ENCODE measurements at places on chromosomes 2 and 18.

DNA sequence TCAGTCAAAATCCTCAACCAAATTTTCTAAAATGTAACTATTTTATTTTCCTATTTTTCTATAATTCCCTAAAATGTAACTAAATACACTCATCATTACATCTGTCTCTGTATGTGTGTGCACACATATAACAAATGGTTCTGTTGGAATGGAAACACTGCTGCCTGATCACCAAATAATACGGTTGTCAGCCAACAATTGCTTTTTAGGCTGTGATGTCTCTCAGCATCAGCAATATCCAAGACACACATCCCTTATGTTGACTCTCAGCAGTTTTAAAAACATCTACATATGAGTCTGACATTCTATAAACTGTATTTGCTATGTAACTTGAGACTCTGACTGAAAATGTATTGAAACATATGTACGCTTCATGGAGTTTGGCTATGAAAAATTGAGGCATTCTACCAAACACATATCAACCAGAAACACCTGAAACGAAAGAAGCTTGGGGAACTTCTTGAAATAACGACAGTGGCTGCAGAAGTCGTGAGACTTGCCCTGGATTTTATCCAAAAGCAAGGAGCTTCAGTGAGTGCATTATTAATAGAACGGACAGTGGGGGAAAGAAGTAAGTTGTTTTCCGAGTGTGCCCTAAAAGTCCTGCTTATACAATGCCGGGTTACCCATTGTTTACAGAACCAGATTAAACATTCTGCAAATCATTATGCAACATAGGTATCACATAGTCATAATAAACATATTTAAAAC, 110.2 kb upstream of the ITGB6 start:
- no peak for DNase-seq

DNA sequence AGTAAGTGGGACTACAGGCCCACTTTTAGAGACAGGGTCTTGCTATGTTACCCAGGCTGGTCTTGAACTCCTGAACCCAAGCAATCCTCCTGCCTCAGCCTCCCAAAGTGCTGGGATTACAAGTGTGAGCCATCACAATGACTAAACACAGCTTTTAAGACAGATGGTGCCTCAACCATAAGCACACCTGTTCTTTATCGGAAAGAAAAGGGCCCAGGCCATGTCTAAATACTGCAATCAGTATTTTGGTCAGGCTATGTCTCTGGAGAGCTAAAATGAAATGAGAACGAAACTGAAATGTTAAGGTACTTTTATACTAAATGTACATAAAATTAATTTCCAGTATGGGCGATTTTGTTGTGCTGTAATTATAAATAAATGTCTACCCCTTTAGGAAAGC, 69.5 kb upstream of the SPTBN1 start:
- no peak for DNase-seq

GRCh38 chr2:158546412-158547144, 89.8 kb downstream of the PKP4 start:
- no peak for DNase-seq

DNA sequence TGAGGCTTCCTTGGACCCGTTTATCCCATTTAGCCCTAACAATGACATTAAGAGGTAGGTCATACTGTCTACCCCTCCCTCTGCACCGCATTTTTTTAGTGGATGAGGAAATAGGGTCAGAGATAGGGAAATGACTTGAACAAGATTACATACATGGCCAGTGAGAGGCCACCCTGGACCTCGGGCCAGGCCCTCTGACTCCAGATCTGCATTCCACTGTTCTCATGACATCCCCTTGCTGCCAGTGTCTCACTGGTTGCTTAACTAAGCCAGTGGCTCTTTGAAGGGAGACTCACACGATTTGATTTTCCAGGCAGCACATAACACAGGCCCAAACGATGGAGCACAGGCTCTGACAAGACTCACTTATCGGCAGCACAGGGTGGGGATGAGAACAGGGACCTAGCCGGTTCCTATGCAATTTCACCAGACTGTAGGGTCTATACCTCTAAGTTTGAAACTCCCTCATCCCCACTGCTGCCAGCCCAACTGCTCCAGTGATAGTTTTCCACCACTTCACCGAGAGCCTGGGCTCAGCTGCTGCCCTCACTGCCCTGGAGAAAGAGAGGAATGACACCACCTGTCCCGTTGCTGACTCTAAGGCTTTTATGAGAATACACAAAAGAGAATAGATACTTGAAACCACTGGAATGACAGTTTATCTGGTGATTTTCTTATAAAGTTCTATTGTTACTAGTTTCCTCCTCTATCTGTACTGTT, 82.5 kb downstream of the TMEM247 start:
- DNase-seq = no peak

GRCh38 chr2:8442833-8443486, 238.9 kb upstream of the ID2 start:
- DNase-seq = no peak
